Naive thymus-derived CD8-positive, alpha-beta T cell (primary cell): ENCODE measurements at places on chromosomes 12 and 14. TPM values are rescaled to one million over a fixed set of nuclear protein-coding genes. Genes with fewer than 3 reads are reported as not detected.

Gene GNPTAB
- 55.9 TPM for total RNA-seq

DNA sequence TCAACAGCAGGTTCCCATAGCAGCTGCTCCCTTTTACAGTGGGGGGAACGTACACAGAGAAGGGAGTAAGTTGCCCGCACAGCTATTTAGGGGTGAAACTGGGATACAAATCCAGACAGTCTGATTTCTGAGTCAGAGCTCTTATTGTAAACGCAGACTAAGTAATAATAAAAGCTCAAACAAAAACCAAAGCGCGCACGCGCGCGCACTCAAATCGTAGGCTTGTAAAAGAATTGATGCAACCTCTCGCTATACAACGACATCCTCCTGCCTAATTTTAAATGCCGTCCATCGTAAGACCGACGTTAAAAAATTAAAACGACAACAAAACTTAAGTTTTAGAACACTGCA is 747 bp upstream of the DACT1 start:
- DNase-seq, result no peak

DNA sequence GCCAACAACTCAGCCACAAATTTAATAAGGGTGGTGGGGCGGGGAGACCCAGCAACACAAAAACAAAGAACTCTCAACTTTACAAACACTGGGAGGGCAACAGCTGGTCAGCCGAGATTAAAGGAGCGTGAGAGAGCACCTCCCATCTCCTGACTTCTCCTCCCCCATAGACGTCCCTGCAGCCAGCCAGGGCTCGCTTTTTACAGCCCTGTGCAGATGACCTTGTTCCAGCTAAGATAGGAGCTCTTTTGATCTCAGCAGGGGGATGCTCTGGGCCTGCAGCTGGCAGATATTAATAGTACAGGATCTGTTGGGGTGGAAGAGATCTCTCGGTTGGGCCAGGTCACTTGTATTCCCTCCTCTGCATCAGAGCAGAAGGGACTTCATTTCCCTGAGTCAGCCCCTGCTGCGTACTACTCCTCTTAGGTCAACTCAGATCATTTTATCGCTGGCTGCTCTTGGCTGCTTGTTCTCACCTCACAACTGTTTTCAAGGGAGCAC is 475.8 kb downstream of the RAD51B start:
- DNase-seq, result no peak

DNA sequence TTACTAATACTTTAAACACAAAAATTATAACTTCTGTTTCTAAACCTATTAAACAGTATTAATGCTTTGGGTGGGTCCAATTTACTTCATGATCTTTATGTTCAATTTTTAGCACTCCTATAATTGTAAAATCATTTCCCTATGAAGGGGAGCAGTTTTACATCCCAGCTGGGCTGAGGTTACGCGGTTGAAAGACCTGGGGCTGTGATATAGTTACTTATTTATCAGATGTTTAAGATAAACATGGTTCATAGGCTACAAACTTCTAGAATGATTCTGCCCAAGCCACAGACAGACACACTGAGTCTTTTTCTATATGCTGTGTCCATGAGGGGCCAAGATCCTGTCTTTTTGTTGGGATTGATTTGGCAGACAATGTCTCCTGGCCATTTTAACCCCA is 44.4 kb downstream of the DYRK2 start:
- DNase-seq, result no peak
